ENCODE measurements at places on chromosomes 2 and 18.

- no peak for DNase-seq
These were observed 43.2 kb upstream of the KDM3A start for GRCh38 chr2:86397986-86398385.

GRCh38 chr2:186181625-186182024 is 304.4 kb upstream of the ZC3H15 start:
- DNase-seq, result no peak

DNA sequence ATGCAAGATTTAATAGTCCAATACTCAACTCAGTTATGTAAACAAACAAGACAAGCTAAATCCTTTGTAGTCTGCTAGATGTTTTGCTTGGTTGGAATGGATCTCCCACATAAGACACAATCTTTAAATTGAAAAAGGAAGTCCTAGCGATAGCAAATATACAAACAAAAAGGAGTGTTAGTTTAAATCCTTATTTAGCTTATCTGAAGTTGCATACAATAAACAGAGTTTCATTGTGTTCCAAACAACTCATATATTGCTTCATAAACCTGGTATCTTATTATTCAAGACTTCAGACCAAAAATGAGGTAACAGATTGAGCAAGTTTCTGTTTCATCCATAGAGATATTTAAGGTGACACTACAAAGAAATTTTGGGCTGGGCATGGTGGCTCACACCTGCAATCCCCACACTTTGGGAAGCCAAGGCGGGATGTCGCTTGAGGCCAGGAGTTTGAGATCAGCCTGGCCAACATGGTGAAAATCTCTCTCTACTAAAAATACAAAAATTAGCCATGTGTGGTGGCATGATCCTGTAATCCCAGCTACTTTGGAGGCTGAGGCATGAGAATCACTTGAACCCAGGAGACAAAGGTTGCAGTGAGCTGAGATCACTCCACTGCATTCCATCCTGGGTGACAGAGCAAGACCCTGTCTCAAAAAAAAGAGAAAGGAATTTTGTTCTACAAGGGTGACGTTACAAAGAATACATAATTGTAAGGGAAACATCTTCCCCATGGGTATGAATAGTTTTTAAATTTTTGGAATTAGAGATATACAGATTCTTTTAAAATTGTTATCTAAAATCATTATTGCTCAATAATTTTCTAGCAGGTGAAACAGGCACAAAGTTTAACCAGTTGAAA is 150.5 kb upstream of the L3MBTL4 start:
- DNase-seq, result no peak

DNA sequence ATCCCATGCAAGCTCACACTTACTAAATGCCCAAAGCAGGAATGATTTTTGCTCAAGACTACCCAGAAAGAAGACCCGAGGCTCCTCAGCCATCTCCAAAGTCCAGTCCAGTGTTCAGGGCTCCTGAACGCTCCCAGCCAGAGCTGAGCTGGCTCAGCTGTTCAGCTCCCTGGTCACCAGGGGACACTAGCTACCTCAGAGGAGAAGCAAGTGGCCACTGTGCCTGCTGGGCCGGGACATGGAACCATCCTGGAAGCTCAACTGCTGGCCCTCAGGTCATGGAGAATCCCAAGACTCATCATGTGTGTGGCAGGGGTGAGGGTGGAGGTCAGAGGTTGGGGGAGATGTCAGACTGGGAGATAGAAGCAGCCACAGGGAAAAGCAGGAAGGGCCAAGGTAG is 89.0 kb downstream of the GALNT14 start:
- DNase-seq, result no peak

- DNase-seq, result no peak
These were observed 184.8 kb upstream of the ZEB2 start for GRCh38 chr2:144704709-144705095.

DNA sequence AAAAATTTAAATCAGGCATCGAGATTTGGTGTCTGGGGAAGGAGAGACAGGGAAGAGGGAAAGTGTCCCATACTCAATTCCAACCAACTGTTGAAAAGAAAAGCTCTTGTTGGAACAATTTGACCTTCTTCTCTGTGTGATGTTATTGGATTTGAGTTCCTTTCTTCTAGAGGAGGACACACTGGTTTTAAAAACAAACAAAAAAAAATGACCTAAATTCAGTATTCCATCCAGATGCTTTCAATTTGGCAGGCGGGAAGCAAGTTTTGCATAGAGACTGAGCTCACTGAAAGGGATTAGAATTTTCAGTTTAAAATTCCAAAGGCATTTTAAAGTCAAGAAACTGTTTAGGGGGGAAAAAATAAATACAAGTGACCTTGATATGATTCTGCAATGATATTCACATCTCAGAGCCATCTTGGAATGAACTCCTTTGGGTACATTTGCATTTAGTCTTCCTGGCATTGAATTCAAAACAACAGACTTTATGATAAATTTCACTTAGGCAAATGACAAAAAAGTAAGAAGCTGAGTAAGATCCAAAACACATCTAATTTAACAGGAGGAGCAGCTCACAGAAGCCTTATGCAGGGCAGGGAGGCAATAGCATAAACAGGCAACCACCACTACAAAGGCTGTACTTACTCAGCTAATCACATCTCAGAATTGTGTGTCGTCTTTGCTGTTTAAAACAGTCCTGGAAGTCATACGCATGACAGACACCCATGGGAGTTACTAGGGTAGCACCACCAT is 126.8 kb downstream of the CDH20 start:
- DNase-seq, result no peak

DNA sequence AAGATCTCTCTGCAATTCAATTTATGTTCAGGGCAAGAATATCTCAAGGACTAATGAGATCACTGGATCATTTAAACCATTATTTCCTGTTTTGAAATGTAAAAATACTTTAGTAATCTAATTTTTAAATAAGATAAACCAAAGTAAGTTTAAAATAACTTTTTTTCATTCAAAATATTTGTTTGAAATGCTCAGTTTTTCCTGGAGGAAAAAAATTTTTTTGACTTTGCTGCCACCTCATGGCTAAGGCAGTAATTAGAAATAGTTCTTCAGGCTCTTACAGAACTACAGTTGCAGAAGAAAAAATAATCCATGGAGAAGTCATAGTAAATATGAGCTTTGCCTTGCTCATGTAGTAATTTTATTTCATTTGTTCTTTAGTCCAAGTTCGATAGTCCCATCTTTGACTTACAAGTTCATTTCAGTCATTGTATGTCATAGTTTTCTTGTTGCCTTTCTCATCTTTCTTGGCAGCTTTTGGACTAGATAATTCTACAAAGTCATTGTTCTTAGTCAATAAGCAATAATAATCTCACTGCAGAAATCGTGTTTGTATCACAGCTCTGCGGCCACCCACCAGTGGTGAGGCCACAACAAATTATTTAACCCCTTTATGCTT is 127.4 kb downstream of the DPP4 start:
- no peak for DNase-seq

DNA sequence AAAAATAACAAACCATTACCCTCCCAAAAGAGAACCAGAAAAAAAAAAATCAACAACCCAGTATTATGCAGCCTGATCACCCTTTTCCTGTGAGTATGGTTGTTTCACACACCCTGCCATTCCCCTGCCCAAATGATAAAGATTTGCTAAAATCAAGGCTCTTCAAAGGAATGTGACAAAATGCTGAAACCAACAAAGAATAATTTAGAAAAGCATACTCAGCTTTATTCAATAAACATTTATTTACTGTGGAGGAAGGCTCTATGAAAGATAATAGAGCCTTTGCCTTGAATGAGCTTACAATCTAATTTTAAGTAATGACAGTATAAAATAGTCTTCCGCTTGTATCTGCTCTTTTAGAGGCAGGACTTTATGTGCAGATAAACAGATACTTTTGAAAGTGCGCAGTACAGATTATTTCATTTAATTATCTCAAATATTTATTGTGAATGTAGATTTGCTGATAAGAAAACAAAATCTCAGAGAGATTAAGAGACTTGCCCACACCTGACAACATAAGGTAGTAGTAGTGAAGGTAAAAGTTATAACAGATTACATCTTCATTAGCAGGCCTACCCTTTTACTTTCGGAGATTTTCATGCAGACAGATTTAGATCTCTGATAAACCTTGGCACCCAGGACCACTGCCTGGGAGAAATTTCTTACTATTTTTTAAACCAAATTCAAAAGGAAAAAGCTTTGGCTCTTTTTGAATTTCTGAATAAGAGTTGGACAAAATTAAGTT is 211.9 kb downstream of the SRBD1 start:
- no peak for DNase-seq

DNA sequence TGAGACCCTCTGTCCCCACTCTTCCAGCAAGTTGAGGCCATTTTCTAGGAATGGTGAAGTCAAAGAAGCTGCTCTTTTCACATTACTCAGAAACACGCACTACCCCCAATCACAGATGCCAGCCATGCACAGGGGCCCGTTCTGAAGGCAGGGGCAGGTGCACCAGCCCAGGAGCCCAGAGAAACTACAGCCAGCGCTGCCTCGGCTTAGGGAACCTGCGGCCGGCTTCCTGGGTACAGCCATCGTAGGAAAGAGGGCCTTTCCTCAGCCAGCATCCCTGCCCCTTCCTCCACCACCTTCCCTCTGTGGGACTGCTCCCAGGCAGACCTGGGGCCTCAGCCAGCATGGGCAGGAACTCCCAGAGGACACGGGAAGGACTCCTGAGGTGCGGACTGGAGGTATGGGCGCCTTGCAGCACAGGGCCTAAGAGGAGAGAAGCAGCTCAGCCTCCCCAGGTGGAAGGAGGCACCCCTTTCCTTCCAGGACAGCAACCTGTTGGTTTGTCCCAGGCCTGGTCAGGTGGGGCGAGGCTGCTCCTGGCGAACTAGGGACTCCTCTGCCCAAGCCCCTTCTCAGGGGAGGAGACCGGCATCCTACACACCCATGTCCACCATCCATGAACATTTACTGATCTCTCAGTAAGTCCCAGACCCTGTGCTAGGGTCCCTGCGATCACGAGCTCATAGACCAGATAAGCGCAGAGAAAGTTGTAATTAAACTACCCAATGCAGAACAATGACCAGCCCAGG is 99.0 kb upstream of the ID2 start:
- DNase-seq, result no peak

DNA sequence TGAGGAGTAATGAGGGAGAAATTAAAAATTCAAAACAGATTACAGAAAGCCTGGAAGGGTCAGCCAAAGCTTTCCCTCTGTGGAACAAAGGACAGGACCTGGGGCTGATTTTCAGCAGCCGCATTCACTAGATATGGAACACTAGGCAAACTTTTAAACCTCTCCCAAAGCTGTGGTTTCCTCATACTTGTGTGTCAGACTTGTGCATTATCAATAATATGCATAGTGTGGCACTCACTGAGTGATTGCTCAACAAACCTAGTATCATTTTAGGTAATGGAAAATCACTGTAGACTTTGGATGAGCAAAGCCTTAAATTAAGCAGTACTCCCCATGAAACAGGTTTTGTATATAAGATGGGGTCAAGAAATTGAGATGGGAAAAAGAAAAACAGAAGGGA is 26.3 kb upstream of the IKZF2 start:
- no peak for DNase-seq

- DNase-seq, result no peak
These were observed 56.0 kb downstream of the UBE2E3 start for GRCh38 chr2:181036445-181036844.

DNA sequence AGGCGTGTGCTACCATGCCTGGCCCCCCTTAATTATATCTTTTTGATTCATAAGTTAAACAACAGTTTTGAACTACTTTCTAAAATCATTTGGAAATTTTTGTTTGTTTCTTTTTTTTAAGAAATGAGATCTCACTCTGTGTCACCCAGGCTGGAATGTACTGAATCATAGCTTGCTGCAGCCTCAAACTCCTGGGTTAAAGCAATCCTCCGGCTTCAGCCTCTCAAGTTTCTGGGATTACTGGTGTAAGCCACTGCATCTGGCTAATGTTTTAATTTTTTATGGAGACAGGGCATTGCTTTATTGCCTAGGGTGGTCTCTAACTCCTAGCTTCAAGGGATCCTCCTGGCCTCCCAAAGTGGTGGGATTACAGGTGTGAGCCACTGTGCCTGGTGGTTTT is 71.5 kb downstream of the BABAM2 start:
- DNase-seq, result no peak

GRCh38 chr18:42290318-42291307 is 335.6 kb downstream of the PIK3C3 start:
- DNase-seq, result no peak

DNA sequence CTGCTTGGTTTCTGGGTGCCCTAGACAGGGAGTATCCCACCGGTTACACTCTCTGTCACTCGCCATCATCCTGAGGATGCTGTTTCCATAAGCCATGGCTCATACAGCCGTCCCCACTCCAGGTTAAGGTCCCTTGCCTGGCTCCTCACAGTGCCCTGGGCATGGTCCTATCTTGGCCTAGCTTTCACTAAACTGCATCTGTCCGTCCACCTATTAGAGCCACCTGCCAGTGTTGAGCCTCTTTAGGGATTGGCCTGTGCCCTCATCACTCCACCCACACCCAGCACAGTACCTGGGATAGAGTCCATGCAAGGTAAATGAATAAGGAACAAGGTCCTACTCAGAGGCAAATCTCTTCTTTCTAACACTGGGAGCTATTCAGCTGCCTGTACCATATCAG is 320.1 kb downstream of the GBX2 start:
- no peak for DNase-seq

GRCh38 chr2:212142631-212143030 is 396.0 kb downstream of the ERBB4 start:
- no peak for DNase-seq

- no peak for DNase-seq
These were observed 72.2 kb downstream of the DSC3 start for GRCh38 chr18:30970196-30970816.

GRCh38 chr2:131584940-131585339 is 57.3 kb downstream of the CCDC74A start:
- no peak for DNase-seq

GRCh38 chr2:230326453-230327417 is at the start of gene SP140L:
Gene SP140L (plus strand): TSS chr2:230327193. CDS start chr2:230327270, 77 bp downstream.
- peak; percentile 48 for DNase-seq

DNA sequence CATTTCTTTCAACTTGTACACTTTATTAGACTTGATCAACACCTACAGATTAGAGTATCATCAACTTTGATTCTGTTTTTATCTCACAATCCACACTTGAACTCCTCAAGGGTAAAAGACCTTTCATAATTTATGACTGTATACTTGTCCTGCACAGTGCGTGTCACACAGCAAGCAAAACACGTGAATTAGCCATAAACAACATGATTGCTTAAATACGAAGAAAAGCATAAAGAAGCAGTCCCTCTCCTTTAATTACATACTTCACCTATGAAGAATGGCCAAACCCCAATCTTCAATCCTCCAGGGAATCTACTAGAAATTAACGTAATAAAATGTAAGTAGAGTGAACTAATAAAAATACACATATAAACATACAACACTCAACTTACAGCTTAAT is 13.6 kb downstream of the TMX3 start:
- no peak for DNase-seq

GRCh38 chr2:157438863-157439823 is 4.7 kb downstream of the CYTIP start:
- DNase-seq, result no peak
